ENCODE measurements at places on chromosomes 4 and X.

GRCh38 chr4:97159625-97160024 is 983.7 kb downstream of the STPG2 start:
- DNase-seq = no peak

DNA sequence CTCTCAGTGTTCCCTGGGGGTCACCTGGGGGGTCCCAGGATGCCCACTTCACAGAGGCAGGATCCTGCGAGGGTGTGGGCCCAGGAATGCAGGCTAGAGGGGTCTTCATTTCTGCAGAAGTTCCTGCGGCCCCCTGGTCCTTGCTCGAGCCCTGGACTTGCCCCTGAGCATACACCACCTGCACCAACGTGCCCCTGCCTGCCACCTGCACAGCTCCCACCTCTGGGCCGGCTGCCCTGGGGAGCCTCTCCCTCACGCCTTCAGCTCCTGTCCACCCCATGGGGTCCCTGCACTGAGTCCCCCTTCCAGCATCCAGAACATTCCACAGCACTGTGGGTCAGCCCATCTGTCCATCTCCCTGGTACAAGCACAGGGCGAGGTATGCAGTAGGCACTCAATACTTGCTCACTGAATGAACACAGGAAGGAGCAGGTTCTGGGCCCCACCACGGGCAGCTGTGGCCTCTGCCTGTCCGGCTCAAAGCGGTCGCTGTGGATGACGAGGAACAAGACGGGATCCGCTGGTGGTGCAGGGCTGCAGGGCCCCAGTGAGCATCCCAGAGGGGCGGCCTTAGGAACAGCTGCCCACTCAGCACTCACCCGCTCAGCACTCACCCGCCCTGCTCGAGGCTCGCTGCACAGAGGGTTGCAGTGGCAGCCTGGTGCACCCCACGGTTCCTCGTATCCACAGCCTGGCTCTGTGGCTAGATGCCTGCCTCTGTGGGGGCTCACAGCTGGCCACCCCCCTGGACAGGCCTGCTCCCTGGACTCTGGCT is 70.5 kb upstream of the MXD4 start:
- DNase-seq = no peak

DNA sequence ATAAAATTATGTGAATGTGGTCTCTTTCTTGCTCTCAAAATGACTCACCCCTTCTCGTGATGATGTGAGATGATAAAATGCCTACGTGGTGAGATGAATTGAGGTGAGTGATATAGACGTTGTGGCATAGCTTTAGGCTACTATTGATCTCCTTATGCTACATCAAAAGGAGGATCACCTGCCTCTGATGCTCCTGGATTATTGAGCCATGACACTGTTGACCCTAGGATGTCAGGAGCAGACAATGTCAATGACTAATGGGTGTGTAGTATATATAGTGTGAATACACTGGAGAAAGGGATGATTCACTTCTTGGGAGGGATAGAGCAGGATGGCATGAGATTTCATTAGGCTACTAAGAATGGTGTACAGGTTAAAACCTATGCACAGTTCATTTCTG is 210.7 kb upstream of the PRPS2 start:
- DNase-seq = no peak

GRCh38 chr4:15587649-15588048 is 67.5 kb downstream of the FBXL5 start:
- no peak for DNase-seq

DNA sequence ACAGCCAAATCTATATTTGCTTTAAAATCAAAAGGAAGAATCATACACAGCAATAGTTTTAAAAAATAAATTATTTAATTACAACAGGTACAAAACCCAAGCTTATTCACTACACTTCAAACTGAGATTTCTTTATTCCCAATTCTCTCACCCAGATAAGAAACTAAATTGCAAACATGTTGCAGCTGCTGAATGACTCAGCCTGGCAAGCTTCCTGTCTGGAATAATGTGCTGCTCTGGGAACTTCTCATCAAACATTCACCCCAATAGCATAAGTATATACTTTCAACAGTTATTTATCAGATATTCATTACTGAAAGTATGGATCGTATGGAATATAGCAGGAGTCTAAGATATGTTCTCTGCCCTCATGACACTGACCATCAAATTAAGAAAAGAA is 43.0 kb upstream of the GABRA2 start:
- no peak for DNase-seq

DNA sequence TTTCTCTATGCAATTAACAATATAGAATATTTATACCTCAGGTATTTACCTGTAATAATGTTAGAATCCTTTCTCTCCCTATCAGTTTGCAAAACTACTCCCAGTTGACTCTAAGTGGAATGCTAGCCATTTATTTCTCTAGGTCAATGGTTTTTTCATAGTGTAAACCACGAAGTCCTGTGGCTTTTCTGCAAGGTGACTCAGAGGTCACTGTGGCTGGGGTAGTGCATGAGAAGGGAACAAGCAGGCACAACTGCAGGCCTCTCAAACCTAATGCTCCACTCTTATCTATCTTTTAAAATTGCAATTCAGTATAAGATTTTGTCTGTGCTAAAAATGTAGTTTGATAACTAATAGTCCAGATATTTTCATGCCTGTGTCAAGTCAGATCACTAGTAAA is 159.4 kb downstream of the ANTXR2 start:
- DNase-seq = no peak

- DNase-seq = no peak
Measured at GRCh38 chr4:98987720-98988119, 7.8 kb upstream of the METAP1 start.

DNA sequence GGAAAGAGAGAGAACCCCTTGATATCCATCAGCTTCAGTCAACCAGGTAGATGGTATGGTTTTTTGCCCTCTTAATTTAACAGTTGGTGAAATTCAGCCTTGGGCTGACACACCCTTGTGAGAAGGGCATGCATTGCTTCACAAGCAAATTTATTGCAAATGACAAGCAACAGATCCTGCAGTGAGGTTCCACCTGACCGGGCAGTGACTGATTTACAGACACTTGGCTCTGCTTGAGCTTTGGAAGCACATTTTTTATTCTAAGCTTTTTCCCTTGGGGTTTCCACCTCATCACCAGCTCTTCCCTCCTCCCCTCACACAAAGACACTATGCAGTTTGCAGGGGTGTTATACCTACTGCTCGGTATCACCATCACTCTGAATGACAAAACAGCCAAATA is 28.3 kb upstream of the SERTM2 start:
- no peak for DNase-seq

DNA sequence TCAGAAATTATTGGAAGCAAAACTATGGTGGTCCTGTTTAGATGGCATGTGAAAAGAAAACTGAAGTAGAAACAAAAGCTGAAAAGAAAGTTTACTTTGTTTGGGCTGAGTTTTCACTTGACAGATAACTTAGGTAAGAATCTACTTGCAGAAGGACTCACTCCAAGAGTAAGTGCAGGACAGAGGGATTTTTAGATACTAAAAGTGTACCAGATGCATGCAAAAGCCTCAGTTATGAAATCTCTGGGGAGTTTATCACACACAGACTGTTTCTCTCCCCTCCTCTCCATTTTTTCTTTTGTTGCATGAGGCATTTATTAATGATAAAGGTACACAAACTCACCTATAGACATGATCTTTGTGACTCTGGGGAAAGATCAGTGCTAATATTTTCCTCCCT is 127.5 kb upstream of the GIMD1 start:
- no peak for DNase-seq

DNA sequence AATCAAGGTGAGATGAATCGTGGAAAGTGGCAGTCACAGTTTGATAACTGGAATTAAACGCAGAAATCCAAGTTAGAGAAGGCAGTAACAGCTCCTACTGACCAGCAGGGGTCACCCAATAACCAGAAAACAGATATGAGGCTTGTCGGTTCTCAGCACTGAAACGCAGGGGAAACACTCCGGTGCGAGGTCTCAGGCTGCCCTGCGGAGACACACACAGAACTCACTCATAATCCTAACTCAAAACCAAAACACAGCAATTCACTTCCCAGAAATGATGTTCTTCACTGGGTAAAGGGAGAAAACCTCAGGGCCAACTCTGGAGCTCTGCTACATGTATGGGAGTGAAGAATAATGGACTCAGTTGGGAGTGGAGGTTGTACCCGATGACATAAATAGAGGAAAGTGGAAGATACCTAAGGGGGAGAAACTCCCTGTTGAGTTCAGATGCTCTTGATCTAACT is 384.4 kb downstream of the RAPGEF2 start:
- DNase-seq = no peak

- DNase-seq = no peak
Measured at GRCh38 chr4:187286525-187286924, 562.9 kb upstream of the FAT1 start.

DNA sequence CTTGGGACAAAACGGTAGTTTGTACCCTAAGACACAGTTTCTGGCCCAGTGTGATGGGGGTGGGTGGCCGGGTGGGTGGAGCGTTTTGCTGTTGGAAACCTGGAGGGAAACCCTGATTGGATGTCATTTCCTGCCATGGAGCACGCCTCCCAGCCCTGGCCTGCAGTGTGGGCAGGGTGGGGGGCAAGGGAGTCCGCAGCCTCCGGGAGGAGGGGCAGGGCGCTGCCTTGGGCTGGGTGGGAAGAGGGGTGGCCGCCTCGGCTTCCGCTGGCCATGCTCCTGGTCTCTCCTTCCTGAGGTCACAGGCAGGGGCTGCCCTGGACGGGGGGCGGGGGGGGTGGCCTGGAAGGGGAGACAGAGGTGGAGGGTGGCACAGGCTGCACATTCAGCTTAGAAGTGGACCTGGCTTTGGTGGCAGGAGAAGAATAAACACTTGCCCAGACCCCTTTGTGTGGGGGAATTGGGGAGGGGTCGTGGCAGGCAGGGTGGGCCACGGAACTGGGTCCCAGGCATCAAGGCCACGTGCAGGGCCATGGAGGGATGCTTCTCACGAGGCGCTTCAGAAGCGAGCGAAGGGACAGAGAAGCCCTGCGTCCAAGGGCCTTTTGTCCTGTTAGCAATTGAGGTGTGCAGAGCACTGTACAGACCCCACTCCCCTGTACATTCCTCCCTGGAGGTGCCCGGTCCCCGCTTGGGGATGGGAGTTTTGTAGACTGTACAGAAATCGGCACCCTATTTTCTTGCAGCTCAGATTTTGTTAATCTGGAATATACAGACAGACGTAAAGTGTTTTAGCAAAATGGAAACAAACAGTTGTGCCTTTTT is 6.2 kb downstream of the NAT8L start:
- no peak for DNase-seq

GRCh38 chrX:14506866-14507265 is 22.5 kb upstream of the GLRA2 start:
- no peak for DNase-seq

GRCh38 chr4:150302553-150302952 is 224.3 kb downstream of the DCLK2 start:
- no peak for DNase-seq

- no peak for DNase-seq
Measured at GRCh38 chrX:75149654-75150053, 6.4 kb downstream of the ABCB7 start.

DNA sequence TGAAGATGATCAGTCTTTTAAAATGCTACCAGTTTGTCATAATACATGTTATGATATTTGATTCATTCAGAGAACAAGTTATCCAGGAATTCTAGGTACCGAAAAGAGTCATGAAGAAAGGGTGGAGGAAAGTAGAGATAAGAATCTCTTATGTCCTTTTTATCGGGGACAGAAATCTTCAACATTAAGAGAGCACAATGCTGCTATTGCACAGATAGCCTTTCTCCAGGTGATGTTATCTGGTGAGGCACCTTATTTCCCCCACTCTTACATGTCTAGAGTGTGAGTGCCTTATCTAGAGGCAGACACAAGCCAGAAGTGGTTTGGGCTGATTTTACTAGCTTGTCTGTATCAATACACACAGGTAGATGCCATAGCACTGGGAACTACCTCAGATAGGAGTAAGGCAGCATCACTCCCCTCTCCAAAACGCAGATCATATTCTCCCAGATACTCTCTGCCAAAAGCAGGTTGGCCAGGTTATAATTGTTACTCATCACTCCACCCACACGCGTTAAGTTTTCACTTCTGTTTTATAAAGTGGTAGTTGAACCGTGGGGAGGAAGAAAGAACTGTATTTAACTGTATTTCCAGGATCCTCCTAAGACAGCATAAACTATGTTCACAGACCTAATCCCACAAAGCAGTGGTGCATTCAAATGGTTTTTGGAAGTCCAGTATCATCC is 38.4 kb downstream of the AREG start:
- no peak for DNase-seq

DNA sequence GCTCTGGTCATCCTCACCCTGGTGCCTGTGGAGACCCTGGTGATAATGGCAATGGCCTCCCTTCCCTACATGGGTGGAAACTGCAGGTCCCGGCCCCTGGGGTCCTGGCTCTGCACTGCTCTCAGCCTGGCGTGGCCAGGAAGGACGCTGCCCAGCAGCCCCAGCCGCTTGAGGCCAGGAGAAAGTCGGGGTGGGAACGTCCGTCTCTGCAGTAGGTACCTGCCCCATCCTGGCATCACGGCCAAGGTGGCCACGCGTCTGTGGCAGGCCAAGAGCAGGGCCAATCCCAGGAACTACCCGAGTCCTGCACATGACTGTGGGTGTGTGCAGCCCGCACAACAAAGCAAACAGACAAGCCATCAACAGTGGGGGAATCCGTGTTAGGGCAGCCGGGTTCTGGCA is 33.8 kb downstream of the FGFRL1 start:
- DNase-seq = no peak

GRCh38 chrX:53547668-53548067 is 113.5 kb upstream of the HSD17B10 start:
- DNase-seq = no peak

DNA sequence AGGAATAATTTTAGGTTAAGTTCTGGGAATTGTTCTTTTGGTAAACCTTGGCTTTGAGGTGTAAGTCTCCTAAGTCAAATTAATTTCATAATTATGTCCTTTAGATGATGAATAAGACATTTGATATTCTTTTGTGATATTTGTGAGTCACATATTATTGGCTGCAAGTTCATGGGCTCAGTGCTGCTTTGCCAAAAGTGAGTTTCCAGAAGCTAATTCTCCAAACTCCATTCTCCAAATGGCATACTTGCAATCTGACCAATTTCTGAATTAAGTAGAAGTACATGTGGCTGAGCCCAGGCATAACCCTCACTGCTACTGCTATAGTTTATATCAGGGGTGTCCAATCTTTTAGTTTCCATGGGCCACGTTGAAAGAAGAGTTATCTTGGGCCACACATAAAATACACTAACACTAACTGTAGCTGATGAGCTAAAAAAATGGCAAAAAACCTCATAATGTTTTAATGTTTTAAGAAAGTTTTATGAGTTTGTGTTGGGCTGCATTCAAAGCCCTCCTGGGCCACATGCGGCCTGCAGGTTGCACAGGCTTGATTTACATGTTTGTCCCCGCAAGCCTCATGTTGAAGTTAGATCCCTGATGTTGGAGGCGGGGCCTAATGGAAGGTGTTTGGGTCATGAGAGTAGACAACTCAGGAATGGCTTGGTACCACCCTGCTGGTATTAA is 196.1 kb downstream of the ZNF330 start:
- DNase-seq = no peak

GRCh38 chrX:18620349-18620748 is 51.6 kb downstream of the RS1 start:
- DNase-seq = no peak

GRCh38 chr4:112516471-112517066 is 589 bp upstream of the NEUROG2 start:
- no peak for DNase-seq

- DNase-seq = no peak
Measured at GRCh38 chrX:41827886-41828285, 95.5 kb downstream of the CASK start.
